ENCODE measurements at places on chromosomes 12 and 14.

DNA sequence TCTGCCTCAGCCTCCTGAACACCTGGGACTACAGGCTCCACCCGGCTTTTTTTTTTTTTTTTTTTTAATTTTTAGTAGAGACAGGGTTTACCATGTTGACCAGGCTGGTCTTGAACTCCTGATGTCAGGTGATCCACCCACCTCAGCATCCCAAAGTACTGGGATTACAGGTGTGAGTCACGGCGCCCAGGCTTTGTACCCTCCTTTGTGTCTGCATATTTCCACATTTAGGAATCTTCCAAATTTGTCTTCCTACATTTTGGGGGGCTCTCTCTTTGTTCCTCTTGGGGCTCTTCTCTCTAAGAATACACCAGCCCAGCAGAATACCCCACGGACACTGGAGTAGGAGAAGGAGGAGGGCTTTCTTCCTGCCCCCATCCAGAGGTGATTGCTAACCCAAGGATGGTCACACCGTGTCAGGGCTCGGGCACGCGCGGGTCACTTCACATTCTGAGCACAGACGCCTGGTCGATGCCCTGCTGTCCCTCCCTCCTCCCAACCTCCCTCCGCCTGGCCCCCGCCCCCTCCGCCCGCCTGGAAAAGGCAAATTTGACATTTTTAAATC, 2.1 kb upstream of the DNAJC22 start:
- DNase-seq, result no peak

- no peak for DNase-seq
These were observed 55.4 kb upstream of the RFX4 start for GRCh38 chr12:106527356-106527755.

GRCh38 chr14:105257464-105257863, 9.1 kb downstream of the BTBD6 start:
- no peak for DNase-seq

DNA sequence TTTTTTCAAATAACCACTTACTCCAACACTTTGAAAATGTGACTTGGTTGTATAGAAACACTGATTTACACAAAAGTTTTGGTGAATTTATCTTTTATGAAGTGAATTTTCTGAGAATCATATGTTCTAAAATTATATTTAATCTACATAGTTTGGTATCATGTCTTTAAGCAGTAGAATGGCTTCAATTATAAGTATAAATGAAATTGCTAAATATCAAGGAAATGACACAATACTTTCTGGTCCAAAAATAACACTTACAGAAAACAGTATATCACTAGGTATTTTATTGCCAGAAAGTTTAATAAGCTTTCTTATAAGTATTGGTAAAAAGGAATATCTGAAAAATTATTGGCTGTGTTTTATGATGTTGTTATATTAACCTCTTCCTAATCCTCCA, 90.9 kb downstream of the SRGAP1 start:
- no peak for DNase-seq

GRCh38 chr12:119808441-119808840, 68.7 kb downstream of the CIT start:
- no peak for DNase-seq

DNA sequence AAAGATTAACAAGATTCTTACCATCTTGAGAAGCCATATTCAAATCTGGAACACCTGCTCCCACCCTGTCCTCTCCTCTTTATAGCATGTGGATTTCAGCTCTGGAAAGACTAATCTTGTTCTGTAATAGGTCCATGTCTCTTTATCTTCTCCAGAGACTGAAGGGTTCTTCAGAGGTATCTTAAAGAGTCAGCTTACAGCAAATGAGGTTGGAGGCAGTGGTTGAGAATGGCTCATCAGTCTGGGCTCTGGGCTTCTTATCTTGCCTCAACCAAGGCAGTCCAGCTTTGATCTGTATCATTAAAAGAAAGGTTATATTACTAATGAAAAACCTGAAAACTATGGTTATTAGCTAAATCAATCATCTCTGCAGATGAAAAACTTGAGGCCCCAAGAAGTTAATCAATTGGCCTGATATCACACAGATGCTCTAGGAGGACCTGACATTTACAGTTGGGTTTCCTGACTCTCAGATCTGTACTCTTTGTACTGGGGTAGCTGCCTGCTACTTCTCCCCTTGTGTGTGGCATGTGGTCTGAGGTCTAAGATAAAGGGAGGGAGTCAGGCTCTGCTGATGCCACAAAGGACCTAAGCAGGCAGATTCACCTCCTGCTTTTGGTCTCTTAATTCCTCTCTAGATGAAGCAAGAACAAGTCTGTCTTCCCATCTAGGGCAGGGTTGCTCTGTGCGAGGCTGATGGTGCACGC, 1.7 kb upstream of the AKAP6 start:
- no peak for DNase-seq

DNA sequence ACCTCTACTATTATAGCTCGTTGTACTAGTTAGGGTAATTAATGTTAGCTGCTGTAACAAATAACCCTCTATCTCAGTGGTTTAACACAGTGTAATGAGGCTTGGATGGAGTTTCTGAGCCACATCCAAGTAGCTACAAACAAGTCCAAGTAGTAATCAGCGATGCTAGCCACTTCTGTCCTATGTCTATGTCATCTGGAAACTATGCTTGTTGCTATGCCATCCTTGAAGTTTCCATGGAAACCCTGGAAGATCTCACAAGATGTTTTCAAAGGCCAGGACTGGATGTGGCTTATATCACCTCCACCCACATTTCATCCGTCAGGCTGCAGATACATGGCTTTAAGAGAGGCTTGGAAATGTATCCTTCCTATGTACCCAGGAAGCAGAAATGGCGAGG, 422.1 kb downstream of the AACS start:
- no peak for DNase-seq

DNA sequence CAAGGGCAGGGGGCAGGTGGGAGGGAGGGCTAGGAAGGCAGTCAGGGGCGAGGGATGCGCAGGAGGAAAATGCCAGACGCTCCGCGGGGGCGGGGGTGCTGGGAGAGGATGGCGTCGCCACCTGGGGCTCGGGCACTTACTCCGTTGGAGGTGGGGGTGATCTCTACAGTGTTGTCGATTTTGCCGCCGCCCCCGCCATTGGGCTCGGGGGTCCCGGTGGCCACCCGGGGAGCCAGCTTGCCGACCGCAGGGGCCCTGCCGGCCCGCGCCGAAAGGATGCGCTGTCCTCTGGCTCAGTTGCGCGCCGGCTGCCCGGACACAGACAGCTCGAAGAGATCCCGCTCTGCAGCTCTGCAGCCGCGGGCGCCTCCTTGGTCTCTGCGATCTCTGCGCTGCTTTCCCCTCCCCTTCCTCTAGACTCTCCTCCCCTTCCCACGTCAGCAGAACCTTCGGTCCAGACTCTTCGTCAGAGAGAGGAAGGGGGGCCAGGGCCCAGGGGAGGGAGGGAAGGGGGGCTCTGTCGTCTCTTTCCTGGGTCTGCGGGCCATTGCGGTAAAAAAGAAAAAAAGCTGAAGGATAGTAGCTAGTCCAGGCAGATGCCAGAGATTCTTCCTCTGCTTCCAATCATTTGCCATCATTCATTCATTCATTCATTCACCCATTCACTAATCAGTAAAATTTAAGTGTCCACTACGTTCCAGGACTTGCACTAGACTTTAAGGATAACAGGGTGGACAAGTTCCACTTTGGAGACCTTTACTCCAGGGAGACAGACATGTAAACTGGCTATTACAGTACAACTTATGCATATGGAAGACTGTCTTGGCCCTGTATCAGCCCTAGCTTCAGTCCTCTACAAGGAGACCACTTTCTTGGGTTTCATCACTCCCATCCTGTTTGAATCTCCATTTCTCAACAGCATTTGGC, at the start of gene SLC22A17:
SLC22A17 (minus strand) TSS at position 382 of the 927 bp plus-strand sequence.
- peak; percentile 70 for DNase-seq

DNA sequence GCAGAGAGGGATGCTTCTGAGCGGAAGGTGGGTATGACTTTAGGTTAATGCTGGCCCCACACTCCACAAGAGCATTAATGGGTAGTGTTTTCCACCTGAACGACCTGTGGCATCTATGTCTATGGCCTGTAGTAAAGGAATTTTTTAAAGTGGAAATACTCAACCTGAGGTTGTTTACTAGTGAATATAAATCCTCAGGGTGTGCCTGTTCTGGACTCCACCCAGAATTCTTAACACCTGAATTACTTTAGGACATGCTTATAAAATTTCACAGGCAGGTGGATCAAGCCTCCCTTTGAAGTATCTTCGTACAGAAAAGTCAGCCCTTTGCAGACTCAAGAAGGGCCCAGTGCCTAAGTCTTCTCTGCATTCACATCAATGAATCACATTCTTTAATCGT, 196.1 kb downstream of the ESR2 start:
- no peak for DNase-seq

DNA sequence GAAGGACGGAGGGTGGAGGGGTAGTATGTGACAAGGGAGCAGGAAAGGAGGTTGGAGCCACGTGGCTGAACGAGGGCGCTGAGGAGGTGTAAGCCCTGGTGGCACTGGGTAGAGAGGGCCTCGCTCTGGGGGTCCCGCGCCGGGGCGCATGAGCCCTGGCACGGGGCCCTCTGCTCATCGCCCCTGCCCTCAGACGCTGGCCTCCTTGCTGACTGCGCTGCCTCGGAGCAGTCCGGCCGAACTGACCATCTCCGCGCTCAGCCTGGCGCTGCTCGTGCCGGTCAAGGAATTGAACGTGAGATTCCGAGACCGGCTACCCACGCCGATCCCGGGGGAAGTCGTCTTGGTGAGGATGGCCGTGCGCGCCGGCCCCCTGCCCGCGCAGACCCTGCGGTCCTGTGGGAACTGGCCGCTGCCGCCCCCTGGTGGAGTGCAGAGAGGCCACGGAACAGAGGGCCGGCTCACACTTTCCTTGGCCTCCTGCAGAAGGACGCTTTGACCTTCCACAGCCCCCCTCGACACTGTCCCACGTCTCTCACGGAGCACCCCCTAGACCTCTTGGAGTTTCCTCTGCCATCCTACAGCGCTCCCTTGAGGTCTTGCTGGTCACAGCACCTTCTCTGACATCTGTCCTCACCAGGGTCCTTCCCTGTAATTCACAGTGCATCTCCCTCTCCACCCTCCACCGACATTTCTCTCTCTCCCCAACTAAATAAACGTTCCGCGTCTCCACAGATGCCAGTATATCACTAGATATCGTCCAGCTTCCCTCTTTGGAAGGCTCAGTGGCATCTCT, 10.5 kb downstream of the ARHGEF25 start:
- peak; percentile 69 for DNase-seq

DNA sequence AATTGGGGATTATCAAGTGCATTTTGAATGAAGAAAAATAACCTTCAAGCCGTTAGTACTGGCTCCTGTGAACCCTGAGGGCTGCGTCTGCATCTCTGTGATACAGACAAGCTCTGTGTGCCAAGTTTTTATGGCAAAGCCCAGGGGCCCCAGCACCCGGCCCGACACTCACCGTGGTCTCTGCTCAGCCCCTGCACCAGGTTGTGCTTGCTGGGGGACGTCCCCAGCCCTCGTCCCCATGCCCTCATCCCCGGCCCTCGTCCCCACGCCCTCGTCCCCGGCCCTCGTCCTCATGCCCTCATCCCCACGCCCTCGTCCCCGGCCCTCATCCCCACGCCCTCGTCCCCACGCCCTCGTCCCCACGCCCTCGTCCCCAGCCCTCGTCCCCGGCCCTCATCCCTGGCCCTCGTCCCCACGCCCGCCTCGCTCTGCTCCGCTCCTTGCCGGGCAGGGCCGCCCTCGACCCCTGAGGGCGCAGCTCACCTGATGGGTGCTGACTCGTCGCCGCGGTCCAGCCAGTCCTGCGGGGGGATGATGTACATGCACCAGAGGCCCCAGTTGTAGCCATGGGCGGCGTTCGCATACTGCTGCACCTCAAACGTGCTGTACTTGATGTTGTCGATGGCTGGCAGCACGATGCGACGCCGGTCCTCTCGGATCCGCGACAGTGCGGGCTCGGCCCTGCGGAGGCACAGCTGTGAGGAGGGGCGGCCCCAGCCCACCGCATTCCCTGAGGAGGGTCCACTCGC, 72.0 kb downstream of the GALNT9 start:
- DNase-seq, result no peak

- no peak for DNase-seq
These were observed 9.5 kb upstream of the AJUBA start for GRCh38 chr14:22991852-22992251.

DNA sequence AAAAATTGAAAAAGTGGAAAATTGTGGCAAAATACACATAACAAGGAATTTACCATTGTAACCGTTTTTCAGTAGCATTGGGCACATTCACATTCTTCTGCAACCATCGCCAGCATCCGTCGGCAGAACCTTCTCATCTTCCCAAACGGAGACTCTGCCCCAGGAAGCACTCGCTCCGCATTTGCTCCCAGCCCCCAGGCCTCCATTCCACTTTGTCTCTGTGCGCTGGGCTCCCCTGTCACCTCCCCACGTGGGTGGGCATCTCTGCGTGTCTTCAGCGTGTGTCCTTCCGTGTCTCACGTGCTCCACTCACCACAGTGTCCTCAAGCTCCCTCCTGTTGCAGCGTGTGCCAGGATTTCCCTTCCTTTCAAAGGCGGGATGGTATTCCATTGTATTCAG, 9.9 kb downstream of the GPR132 start:
- no peak for DNase-seq

- no peak for DNase-seq
These were observed 23.1 kb upstream of the RNASE12 start for GRCh38 chr14:20614038-20614840.

DNA sequence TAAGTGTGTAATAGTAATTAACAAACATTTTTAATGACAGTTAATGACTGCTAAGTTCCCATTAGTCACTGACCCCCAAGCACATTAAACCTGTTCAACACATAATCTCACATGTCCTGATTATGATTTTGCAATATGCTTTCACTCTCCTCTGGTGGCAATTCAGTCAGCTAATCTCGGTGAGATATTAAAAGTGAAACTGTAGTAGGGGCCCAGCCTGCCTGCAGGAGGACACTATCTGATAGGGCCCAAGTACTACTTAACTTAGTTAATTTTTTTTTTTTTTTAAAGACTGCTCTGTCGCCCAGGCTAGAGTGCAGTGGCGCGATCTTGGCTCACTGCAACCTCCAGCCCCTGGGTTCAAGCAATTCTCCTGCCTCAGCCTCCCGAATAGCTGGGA, 48.8 kb downstream of the CIT start:
- DNase-seq, result no peak

GRCh38 chr12:124359671-124360581, 65.0 kb downstream of the RFLNA start:
- DNase-seq, result no peak

DNA sequence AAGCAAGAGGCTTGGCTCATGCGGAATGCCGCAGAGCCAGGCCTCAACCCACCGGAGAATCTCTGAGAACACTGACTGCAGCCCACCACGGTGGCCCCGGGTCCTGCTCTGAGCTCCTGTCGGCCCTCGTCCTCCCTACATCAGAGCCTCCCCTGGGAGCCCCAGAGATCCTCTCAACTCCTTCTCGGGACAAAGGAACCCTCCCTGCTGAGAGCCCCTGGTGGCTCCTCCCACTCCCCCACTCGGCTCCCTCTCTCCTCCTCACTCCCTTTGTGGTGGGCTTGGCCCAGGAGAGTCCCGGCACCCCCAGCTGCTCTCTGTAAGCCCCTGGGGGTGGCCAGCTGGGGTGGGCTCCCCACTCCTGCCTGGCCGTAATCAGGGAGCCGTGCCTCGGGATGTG, 11.1 kb upstream of the INF2 start:
- DNase-seq, result no peak

- DNase-seq, result no peak
These were observed 75.5 kb downstream of the FBXL14 start for GRCh38 chr12:1518591-1519516.
